ENCODE measurements at places on chromosomes 2 and 18.

GRCh38 chr18:57901825-57902589, 98.9 kb upstream of the ATP8B1 start:
- no peak for DNase-seq

DNA sequence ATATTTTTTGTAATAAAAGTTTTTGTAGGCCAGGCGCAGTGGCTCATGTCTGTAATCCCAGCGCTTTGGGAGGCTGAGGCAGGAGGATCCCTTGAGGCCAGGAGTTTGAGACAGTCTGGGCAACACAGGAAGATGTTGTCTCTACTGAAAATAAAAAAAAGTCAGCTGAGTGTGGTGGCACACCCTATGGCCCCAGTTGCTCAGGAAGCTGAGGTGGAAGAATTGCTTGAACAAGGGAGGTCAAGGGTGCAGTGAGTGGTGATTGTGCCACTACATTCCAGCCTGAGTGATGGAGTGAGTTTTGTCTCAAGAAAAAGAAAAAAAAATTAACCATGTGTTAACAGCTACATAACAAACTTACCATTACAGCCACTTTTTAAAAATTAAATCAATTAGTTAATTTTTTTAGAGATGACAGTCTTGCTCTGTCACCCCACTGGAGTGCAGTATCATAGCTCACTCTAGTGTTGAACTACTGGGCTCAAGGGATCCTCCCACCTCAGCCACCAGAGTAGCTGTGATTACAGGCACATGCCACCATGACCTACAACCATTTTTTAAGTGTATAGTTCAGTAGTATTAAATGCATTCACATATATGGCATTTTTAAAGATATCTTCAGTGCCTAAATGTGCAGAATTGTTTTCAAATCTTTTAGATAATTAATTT, 67.2 kb upstream of the ACYP2 start:
- peak; percentile 12 for DNase-seq

- DNase-seq: no peak
Measured at GRCh38 chr2:114218383-114218782, 224.1 kb upstream of the DPP10 start.

GRCh38 chr2:70991742-70992141, 2.9 kb downstream of the TEX261 start:
- DNase-seq: no peak

DNA sequence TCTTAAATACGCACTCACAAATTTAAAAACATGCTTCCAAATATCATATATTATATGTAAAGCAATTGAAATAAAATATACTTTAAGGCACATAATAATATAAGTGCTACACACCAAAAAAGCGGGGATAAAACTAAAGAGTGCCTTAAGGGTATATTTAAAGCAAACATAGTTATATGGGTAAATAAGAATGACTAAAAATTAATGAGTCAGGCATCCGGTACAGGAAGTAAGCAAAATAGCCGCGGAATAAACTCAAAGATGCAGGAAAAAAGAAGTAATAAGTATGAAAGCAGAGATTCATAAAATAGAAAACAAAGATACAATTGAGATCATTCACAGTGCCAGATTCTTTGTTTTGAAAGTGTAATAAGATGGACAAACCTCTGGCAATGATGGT, 503.5 kb upstream of the SOX11 start:
- no peak for DNase-seq

DNA sequence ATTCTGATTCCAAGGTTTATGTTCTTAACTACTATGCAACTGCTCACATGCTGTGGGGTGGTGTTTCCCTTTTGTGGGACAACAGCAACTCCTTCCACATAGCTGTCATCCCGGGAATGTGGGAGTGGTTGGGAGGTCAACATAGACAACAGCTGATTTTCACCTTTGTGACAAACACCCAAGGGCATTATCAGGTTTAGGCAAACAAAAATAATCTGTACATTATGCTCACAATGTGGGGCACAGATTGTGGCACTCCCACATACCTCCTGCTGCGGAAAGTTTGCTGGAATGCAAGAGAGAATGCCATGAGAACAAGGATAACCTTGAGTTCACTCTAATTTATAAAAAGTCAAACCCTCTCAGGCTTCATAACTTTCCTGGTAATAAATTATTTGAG, 582.6 kb downstream of the CNTNAP5 start:
- no peak for DNase-seq

GRCh38 chr2:23599667-23600066, 214.7 kb downstream of the KLHL29 start:
- DNase-seq: no peak

- DNase-seq: peak; percentile 61
Measured at GRCh38 chr2:224038049-224038829, 847 bp downstream of the SERPINE2 start.

GRCh38 chr2:218046238-218046637, 22.8 kb upstream of the RUFY4 start:
- DNase-seq: no peak

DNA sequence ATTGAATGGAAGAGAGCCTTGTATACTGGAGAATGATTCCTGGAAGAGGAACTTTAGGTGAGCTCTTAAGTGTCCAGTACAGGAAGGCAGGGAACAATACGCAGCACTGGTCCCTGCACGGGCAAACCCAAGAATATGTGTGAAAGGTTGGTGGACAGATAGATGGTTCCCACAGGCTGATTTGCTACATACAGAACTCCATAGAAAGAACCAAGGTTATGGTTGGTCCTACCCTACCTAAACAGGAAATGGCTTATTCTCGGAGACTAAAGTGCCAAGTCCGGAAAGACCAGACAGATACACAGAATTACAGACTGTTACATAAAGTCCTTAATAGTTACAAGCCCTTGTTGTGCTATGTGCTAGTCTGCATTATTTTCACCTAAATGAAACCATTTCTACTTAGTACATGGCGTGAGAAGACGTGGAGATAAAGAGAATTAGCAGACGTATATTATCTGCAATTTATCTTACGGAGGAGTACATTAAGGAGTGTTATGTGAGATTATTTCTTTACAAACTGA, 1.2 kb downstream of the REV1 start:
- DNase-seq: no peak

- no peak for DNase-seq
Measured at GRCh38 chr2:199085261-199085660, 372.5 kb downstream of the SATB2 start.

GRCh38 chr2:215283221-215283620, 28.6 kb upstream of the ATIC start:
- no peak for DNase-seq

GRCh38 chr2:223712642-223713041, 110.5 kb upstream of the SCG2 start:
- DNase-seq: no peak

- DNase-seq: no peak
Measured at GRCh38 chr18:63603772-63604171, 16.6 kb downstream of the SERPINB13 start.

DNA sequence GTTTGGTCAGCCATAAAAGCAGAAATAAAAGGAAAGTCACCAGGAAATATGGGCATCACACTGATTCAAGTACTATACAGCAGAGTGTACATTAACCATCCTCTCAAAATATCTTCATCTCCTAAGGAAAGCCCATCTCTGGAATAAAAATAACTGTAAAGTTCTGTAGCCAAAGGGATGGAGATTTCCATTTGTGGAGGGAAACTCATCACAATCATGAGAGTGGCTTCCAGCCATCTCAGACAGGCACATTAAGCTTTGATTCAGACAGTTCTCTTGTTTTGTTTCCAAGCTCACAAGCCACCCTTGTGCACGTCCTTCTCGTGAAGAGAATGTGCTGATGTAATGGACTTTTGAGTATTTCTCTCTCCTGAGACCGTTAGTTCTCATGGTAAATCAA, 695.5 kb downstream of the LRRTM4 start:
- DNase-seq: no peak

GRCh38 chr2:41741951-41742595, 305.7 kb upstream of the PKDCC start:
- no peak for DNase-seq

- DNase-seq: no peak
Measured at GRCh38 chr2:180607514-180608049, 372.8 kb upstream of the UBE2E3 start.

DNA sequence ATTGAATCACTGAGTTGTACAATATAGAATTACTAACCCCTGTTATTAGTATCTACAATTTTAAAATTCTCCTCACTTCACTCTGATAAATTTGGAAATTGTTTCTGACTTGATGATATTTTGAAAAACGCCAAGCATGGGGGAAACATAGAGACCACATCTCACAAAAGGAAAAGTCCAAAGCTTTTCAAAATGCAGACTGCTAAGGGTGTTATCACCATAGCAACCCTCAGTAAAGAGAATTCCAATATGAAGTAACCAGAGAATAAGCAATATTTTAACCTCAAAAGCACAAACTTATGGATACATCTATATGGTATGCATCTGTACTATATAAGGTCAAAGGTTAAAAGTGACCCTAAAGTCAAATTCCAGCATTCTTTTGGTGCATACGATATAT, 22.7 kb downstream of the LRP2 start:
- no peak for DNase-seq

DNA sequence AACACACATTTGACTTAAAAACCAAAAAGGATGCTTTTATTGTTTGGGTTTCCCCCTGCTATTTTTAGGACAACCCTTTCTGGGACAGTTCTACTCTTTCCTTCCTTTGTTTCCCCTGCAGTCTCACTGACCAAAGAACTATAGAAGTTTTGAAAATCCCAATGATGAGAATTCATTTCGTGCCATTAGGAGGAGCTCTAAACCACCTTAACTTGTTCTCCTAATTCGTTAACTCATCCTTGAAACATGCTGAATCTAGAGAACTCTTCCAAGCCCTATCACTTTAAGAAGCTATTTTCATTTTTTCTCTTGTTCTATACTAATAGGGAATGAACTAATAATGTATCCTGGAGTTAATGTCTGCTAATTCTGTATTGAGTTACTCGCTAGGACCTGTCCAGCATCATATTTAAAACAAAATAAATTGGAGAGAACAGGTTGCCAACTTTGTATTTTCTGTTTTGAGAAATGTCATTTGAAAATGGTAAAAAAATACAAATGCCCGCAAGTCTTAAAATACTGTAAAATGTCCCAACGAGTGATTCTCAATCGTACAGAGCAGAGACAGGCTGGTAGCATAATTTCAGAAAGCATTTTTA, 62.9 kb downstream of the AFTPH start:
- no peak for DNase-seq

- DNase-seq: peak; percentile 7
Measured at GRCh38 chr2:234705108-234705507, 208.2 kb upstream of the ARL4C start.

GRCh38 chr18:4400911-4401310, 54.2 kb downstream of the DLGAP1 start:
- DNase-seq: no peak

DNA sequence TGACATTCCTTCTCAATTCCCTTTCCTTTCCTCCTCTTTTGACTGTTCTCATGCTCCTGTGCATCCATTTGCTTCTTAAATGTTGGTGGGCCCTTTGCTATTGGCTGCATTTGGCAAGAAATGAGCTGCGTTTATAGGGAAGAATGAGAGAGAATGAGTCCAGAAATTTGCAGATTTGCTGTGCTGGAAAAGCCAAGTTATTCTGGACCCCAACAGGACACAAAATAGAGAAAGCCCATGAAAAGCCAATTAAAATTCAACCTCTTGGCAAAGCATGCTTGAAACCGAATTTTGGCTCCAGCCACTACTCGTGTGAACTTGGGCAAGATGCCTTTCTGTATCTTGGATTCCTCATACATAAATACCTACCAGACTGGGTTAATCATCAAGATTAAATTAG, 1.3 kb upstream of the SCLY start:
- DNase-seq: no peak

- no peak for DNase-seq
Measured at GRCh38 chr2:165617741-165618481, 148.4 kb downstream of the CSRNP3 start.

- no peak for DNase-seq
Measured at GRCh38 chr2:62747876-62748275, 42.4 kb downstream of the EHBP1 start.

- peak; percentile 48 for DNase-seq
Measured at GRCh38 chr18:63233334-63233733, 86.2 kb downstream of the BCL2 start.

DNA sequence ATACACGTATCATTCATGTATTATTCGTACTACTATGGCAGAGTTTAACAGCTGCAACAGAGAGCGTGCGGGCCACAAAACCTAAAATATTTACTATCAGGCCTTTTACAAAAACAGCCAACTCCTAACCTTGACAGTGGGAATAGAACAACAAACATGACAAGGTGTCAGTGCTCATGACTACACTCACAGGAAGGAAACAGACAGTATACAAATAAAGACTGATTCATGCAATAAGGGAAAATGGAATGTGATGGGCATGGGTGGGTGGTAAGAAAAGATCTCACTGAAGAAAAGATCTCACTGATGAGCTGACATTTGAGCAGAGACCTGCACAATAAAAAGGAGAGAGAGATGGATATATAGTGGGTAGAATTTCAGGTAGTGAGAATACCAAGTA, 347.8 kb downstream of the ALK start:
- no peak for DNase-seq

- DNase-seq: no peak
Measured at GRCh38 chr2:119744335-119744939, 15.3 kb upstream of the PTPN4 start.

- no peak for DNase-seq
Measured at GRCh38 chr2:61581716-61582115, 43.6 kb upstream of the XPO1 start.

DNA sequence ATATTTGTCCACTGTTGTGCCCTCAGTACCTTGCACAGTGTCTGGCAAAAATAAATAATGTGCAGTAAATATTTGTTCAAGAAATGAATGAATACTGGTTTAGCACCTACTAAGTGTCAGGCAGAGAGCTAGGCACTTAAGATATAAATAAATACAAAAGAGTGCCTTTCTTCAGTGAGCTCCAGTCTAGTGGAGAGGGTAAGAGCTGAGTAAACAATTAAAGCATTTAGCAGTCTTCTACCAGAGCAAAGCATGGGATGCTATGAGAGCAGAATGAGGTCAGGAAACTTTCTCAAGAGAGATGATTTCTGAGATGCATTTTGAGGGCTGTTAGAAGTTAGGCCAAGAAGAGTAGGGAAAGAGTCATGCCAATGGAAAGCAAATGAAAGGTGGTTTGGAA, 314.7 kb downstream of the DSC3 start:
- no peak for DNase-seq

DNA sequence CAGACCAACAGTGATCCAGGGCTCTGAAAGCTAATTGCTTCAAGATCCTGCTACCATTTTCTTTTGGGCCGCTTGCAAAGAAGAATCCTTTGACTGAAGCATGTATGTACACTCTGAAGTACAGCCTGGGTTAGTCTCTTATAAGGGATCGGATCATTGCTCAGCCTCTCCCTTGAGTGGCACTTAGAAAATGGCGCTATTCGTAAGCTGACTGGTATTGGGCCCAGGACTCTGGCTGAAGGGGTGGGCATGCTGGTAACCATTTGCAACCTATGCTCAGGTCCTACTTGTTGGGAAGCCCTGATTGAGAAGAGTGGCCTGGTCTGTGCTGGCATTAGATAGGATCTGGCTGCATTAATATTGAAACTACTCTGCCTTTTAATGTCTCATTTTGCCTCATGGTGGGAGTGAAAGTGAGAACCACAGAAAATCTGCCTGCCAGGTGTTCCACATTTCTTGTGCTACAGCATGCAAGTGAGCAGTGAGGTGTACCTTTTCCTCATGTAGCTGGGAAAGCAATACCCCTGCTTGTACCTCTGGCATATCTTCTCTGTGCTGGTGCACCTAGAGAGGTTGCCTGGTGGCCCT, 661 bp upstream of the MGAT5 start:
- no peak for DNase-seq

All from stimulated activated naive CD8-positive, alpha-beta T cell treated with anti-CD3 and anti-CD28 coated beads, Interleukin-15, Interleukin-2, amounts not matched to agents 100 U/mL and 50 U/mL, for 24 hours (primary cell).